Inflammatory macrophage treated with lipopolysaccharide for 4 hours (primary cell): ENCODE measurements at places on chromosomes 13 and 19.
A peak's percentile ranks its signal among the peaks of the same experiment; 100 is the strongest.

- peak; percentile 10 for DNase-seq
Measured at GRCh38 chr13:24684600-24684998, 4.4 kb downstream of the ATP12A start.

DNA sequence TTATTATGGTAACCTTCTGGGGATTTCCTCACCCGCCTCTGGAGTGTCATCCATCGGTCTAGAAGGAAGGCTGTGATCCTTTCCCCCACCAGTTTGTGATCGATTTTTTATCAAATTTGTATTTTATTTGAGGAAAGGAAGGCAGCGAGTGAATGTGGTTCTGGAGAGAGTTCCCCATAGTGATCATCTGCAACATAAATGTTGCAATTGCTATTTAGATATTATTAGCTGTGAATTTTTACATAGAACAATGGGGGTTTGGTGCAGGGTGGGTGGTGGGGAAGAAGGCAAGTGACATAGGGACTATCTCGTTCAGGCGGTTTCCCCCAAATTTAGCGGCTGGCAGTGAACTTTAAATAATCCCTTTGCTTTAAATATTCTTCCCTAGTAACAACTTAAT, 1.2 kb downstream of the CDK8 start:
- peak; percentile 0 for DNase-seq

DNA sequence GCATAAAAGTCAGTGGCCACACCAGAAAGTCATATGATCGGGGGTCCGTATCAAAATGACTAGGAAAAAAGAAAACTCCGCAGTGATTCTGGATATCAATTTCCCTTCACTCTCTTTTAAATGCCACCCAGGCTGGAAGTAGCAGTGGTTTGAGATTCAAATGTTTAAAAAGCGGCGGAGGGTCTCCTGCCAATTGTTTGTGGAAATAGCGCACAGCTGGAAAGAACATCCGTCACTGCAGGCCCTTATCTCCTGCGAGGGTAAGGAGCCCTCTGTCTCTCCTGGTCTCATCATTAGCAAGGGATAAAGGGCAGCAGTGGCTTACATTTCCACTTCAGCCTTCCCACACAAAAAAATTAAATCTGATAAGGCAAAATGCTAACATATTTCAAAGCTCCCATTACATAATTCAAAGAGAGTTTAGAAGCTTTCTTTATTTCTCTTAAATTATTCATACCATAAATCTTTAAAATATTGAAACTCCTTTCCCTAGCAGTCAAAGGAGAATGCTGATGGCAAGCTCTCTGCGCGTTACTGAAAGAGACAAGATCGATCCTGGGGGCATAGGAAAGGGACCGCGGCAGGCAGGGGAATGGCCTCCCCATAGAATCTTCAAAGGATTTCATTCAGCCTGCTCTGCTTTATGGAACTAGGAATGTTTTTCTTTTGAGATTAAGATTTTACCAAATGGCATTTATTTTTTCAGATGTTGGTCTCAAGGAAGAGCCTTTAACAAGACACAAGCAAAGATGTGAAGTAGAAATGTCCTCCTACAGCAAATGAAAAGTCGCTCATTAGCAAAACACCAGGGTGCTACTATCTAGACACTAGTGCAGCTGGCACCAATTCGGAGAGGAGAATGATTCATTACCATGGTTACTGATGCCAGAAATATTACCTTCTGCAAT, 35.0 kb downstream of the AMER2 start:
- DNase-seq, result no peak

GRCh38 chr13:107734891-107735625, 480.3 kb downstream of the LIG4 start:
- no peak for DNase-seq

DNA sequence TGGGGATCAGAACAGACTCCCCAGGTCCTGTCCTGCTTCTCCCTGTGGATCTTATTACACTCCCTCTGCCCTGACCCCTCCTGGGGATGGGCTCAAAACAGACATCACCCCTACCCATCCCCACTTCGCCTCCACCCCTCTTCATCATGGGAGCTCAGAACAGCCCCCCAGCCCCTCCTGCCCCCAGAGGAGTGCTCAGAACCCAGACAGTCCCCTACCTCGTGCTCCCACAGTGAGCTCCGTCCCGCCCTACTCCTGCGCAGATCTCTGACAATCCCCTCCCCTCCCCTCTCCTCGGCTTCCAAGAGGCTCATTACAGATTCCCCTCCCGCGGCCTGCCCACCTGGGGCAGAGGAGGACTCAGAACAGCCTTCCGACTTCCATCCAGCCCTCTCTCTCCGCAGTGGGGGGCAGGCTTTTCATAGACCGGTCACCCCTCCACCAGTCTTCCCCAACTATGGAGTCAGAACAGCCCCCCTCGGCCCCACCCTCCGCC, 6.1 kb downstream of the NXNL1 start:
- DNase-seq, result no peak

DNA sequence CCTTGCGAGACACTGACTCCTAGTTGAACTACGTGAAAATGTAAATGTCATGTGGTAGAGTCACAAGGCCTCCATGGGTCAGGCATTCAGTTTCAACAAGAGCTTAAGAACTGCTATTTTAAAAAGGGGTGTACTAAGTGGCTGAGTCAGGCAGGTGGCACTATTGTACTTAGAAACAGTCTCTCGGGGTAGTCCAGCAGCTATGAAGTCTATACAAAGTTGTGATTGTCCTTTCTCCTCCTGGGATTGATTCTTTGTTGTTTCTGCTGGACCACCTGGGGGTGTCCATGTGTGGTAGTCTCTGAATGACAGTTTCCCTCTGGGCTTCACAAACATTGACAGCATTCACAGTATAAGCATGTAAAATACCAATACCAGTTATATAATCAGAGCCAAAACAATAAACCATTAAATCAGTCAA, 33.0 kb downstream of the UGGT2 start:
- DNase-seq, result peak; percentile 43

- peak; percentile 60 for DNase-seq
Measured at GRCh38 chr19:42577016-42577415, 17.7 kb downstream of the CEACAM8 start.

DNA sequence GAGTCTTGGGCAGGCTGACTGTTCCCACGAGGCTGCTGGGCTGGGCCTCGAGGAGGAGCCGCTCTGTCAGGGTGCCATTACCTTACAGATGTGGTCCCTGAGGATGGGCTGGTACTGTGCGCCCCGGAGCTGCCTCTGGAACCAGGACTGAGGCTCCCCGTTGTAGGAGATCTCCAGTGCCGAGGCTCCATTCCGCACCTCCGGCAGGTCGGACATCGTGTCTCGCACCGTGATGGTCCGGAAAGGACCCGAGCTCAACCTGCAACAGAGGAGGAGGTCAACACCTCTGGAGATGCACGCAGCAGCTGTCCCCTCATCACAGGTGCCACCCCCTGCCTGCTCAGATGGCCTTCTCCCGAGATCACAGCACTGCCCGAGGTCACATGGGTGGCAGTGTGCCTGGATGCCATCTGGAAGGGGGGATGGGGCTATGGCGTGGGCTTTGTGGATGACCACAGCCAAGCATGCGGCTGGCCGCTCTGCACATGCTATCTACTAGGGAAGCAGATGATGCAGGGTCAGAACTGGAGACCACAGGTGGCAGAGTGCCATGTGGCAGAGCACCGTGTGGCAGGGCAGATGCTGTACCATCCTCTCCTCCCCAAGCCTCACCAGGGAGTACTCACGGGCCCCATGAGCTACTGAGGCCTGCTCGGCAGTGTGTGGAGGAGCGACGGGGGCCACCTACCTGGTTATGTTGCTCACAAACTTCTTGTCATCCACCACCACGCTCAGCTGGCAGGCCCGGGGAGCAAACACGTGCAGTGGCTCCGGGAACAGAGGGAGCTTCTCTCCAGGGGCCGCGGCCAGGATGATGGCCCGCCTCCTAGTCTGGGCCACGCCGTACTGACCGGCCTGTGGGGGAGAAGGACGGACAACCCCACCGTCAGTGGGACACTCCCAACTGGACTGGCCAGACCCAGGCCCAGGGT, 18.3 kb upstream of the EIF3G start:
- DNase-seq, result no peak

DNA sequence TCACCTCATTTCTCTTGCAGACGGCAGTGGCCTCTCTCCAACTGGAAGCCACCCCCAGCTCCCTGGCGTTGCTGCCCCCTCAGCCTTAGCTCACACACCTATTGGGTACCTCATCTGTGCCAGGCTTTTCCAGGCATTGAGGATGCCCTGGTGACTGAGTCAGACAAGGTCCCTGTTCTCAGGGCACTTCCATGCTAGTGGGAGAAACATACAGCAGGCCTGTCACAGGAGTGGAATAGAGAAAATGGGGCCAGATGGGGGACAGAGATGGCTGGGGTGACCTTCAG, 33.9 kb downstream of the CAPN12 start:
- DNase-seq, result no peak

DNA sequence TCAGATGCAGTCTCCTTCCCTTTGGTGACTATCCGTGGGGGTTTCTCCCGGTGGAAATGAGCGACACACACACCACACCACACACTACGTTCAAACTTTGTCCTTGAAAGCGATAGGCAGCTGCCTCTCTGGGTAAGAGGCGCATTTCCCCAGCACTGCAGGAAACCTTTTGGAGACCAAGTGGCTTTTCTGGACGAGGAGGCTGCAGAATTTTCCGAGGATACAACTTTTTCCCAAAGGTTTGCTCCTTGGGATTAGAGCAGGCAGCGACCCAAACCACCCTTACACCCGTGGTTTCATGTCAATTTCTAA, 38.2 kb upstream of the FLT1 start:
- DNase-seq, result no peak

- peak; percentile 8 for DNase-seq
Measured at GRCh38 chr13:90015565-90016507, 1331.7 kb upstream of the MIR17HG start.
